ENCODE measurements at places on chromosomes 7 and 10.
A peak's percentile ranks its signal among the peaks of the same experiment; 100 is the strongest.

DNA sequence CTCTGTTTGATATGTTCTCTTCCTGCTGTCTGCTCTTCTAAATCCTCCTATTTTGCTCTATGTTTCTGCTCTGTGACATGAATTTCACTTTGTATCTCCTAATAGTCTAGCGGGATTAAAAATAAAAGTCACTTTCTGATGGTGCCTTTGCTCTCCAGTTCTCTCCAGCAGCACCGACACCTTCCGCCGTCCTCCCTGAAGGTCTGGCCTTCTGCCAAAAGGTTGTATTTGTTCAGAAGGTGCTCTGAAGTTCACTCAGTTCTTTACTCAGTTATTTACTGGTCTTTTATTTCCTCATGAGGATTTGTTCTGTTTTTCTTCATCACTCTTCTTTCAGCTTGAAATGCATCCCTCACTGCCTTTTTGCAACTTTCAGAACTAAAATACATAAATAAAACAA, 11.2 kb upstream of the EPHA1 start:
- DNase-seq = no peak

GRCh38 chr10:19843487-19843886, 27.3 kb downstream of the PLXDC2 start:
- no peak for DNase-seq

GRCh38 chr7:116224492-116225098, 14.3 kb downstream of the TES start:
- DNase-seq = no peak

GRCh38 chr7:30743371-30744074, 8.4 kb upstream of the INMT start:
- DNase-seq = no peak

DNA sequence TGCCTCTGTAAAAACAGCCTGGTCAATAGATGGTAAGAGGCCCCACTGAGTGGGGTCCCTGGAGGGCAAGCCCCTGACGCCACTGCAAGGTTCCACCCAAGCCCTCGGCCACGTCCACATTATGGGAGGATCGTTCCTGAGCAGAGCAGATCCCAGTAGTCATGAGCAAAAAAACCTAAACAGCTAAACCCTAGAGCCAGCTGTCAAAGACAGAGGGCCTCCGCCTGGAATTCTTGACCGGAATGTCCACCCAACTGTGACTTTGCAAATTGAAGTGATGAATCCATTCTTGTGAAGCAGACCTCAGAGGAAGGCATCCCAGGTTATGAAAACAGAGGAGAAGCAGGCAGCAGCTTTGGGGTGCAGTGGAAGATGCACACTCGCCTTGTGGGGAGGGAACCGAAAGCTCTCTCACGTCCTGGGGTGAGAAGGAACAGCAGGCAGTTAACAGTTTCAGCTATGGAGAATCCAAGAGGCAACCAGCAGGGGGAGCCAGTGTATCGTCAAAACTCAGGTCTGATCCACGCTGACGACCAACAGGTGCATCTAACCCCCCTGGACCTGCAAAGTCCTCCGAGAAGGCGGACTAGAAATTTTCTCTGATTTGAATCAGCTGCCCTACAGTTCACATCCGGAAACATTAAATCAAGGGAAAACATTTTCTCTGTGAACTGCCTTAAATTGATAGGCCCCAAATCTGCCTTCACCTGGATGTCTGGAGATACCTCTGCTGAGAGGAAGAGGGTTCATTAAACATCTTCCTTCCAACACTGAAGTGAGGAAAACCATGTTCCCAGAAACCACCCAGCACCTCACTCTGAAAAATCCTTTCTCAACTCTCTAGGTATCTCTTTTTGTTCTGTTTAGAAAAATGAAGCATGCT, 139.1 kb upstream of the PFKP start:
- DNase-seq = peak; percentile 82

DNA sequence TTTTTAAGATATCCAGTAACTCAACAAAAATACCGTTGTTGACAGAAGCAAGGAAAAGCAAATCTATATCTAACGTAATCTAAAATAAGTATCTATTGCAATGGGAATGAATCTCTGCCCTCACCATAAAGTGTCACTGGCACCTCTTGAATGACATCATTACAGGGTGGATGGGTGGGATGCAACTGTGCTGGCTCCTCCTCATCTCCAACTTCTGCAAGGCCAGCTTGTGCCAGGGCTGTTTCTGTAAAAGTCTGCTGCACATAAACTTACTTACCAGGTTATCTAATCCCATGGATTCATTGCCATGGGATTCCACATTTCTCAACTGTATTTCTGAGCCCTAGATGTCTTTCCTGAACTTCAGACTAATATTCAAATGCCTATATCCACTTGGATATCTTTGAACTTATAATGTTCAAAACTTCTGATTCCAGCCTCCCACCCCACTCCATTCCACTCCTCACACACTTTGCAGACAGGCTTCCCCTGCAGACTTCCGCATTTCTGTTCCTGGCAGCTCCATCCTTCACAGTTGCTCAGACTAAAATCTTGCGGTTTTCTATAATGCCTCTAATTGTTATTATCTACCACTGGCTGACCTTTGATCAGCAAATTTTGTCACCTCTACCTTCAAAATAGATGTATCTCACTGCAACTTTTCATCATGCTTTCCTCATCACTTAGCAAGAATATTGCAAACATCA, 10.7 kb downstream of the FGL2 start:
- DNase-seq = no peak

GRCh38 chr7:1369916-1370657, 89.2 kb downstream of the MICALL2 start:
- no peak for DNase-seq

DNA sequence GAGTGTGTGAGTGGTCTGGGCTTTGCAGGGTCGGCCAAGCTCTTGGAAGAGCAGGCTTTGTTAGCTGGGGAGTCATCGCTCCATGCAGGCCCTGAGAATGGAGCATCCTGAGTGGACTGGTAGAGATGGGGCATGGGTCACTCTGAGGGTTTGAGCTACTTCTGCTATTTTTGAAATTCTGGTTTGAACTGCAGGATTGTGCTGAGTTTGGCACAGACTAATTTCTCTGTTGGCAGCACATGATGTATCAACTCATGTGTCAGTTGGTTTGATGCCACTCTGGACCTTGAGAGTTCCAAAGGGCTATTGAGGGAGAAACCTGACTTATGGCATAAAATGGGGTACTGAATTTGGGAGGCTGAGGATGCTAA, 56.3 kb downstream of the LRMDA start:
- DNase-seq = no peak

DNA sequence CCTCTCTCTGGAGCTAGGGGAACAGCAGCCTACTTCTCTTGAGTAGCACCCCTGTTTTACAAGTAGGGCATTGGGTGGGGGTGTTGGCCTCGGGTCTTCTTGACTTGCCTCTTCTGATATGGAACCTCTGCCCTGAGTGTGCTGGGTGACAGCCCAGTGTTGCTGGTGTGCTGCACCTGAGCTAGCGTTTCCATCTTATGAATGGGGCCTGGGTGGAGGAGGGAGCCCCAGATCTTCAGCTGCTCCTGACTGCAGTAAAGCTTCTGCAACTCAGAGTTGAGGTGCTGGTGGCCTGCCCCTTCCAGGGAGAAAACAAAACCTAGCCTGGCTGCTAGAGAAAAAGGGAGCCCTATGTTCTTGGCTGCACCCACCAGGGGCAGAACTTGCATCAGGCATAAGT, 202.5 kb upstream of the SHH start:
- no peak for DNase-seq

- no peak for DNase-seq
These were observed 64.0 kb downstream of the MTPAP start for GRCh38 chr10:30284865-30285594.

- no peak for DNase-seq
These were observed 237.3 kb downstream of the DGKI start for GRCh38 chr7:137609500-137609899.

- no peak for DNase-seq
These were observed 18.0 kb downstream of the CHST15 start for GRCh38 chr10:124075231-124075955.

DNA sequence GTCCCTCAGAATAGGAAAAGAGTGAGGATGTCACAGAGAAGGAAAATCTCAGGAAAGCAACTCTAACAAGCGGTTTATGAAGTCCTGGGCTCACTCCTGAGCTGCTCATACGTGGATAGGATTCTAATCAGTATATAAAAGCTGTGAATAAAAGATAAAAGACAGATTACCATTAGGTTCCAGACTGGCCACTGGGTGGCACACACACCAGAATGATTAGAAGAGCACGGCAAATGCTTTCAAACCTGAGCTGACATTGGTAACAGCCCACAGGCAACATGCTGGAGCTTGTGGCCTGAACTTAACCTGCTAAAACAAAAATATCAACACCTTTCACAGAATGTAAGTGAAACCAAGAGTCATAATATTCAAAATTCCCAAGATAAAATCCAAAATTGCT, 370.8 kb downstream of the GRID1 start:
- peak; percentile 32 for DNase-seq

DNA sequence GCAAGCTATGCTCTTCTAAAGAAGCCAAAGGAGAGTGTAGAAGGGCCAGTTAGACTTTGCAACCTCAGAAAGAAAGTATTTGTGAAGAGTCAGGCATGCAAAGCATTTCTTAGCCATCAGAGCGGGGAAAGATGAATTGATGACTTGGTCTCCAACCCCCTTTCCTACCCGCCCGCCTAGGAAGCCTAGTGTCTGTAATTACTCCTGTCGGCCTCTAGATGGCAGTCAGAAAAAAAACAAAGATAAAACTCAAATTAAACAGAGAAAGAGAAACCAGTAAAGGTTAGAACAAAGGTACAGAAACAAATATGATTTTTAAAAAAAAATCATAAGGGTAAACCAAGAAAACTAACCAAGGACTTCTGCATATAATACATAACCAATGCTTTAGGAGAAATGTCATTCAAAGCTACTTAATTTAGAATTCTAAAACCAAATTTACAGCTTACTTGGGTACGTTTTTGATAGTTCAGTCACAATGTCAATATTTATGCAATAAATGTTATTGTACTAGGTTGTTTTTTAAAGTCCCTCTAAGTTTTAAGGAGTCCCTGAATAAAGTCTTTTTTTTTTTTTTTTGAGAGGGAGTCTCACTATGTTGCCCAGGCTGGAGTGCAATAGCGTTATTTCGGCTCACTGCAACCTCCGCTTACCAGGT, 97.6 kb downstream of the LYZL1 start:
- peak; percentile 43 for DNase-seq

- no peak for DNase-seq
These were observed 371.7 kb downstream of the ZNF716 start for GRCh38 chr7:57821438-57822382.

DNA sequence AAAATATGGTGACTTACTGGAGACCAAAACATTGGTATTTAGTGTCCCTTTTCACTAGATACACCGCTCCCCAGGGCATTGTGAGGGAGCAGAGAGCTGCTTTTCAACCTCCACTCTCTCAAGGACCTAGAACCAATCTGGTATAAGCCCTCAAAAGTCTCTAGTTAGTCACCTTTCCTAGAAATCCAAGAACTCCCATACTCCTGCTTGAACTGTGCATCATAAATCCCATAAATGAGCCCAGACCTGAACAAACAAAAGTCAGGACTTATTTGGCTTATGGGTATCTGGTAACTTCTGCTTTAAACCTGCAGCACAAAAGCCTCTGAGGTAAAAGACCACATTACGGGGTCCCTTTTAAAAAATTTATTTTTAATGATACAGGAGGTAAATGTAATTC, 603.1 kb upstream of the LRRTM3 start:
- DNase-seq = no peak

GRCh38 chr7:7529328-7529727, 6.3 kb downstream of the COL28A1 start:
- DNase-seq = no peak

- peak; percentile 77 for DNase-seq
These were observed 127.8 kb downstream of the CELF2 start for GRCh38 chr10:11145495-11145855.

DNA sequence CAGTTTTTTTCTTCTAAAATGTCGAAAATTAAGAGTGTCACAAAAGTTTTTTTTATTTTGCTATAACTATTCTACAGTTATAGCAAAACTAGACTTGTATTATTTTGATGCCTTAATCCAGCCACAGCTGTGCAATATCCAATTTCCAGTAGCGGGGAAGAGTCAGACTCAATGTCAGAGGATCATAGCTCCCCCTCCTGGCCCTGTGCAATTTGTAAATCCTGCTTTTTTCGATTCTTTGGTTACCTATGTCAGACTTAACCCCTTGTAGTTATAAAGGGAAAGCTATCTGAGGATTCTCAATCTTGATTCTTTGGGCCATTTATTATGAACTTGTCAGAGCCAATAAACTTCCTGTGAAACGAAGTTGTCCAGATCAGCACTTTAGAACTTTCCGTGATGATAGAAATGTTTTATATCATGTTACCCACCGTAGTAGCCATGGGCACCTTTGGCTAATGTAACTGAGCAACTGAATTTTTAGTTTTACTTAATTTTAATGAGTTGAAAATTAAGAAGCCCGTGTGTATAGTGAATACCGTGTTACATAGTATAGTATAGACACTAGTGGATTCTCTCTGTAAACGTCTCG, 87.7 kb upstream of the PRKCQ start:
- peak; percentile 66 for DNase-seq

- DNase-seq = no peak
These were observed 7.8 kb downstream of the CPA5 start for GRCh38 chr7:130352194-130353074.

DNA sequence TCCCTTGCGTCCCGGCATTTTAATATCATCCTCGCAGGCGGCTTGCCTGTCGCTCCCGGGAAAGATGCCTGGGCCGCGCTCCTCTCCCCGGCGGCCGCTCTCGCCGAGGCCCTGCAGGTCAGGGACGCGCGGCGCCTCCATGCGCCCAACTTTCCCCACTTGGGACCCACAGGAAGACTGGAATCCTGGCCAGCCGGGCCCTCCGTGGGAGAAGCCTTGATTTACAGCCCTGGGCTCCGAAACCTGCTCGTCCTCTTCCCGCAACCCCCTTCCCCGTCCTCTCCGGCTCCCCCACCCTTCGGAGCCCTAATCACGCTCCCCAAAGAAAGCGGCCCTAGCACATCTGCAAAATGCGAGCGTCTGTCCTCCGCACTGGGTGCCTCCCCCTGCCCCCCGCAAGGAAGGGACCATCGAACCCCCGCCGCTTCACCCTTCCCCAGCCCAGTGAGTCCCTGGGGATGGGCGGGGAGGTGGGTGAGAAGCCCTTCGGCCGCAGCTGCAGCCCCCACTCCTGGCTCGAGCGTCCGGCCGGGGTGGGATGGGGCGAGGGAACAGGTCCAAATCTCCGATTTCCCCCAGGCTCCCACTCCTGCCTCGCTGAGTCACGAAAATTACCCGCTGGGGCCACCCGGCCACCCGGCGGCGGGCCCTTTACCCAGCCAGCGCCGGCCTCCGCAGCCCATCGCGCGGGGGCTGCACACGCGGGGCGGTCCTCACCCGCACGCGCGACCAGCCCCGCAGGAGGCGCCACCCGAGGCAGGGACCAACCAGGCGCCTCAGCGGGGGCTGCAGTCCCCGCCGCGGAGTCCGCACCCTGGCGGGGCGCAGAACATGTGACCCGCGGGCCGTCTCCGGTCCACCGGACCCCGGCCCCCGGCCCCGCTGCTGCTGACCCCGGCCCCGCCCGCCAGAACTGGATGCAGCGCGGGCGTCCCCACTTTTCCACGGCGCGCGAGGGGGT, 695 bp downstream of the HSPA12A start:
- no peak for DNase-seq

DNA sequence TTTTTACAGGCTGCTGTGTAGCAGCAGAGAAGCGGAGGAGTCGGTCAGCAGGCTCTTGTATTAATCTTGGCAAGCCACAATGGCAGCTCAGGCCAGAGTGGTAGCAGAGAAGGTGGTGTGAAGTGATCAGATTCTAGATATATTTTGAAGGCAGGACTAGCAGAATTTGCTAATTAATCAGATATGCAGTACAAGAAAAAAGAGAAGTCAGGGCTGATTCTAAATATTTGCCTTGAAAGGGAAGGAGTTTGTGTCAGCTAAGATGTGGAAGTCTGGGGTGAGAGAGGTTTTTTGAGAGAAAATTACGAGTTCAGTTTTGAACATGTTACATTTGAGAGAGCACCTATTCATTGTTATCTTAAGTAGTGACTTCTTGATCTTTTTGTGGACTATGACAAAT, 176.3 kb downstream of the WNT2 start:
- DNase-seq = no peak

All from activated CD4-positive, alpha-beta T cell treated with anti-CD3 and anti-CD28 coated beads, Interleukin-2, Interleukin-6, amounts not matched to agents 100 ng/mL and 50 ng/mL, durations not matched to agents 16 hours and 8 hours (primary cell).